ENCODE measurements at places on chromosomes 16 and 17. TPM values are rescaled to one million over a fixed set of nuclear protein-coding genes. Genes with fewer than 3 reads are reported as not detected.

DHX8 gene
- 78.8 TPM for total RNA-seq

SLC25A11 gene
- 73.0 TPM for total RNA-seq

- DNase-seq, result no peak
- no peaks in the 10 kb centered on the region for H3K27me3 ChIP-seq
- H3K4me1 ChIP-seq, result peaks cover 12% of the 10 kb centered on the region
- H3K36me3 ChIP-seq, result no peaks in the 10 kb centered on the region
These were observed 99.7 kb upstream of the RBL2 start for GRCh38 chr16:53334581-53334980.

MT1A gene
- total RNA-seq, result not detected

GRCh38 chr17:72937707-72938106 is 154.8 kb downstream of the SLC39A11 start:
- no peaks in the 10 kb centered on the region for H3K36me3 ChIP-seq
- H3K4me3 ChIP-seq, result no peak overlapping the region
- peak overlapping the region; percentile 77 for H3K27ac ChIP-seq
- DNase-seq, result no peak
- no peaks in the 10 kb centered on the region for H3K4me1 ChIP-seq

KRT20 gene
- not detected for total RNA-seq

DNA sequence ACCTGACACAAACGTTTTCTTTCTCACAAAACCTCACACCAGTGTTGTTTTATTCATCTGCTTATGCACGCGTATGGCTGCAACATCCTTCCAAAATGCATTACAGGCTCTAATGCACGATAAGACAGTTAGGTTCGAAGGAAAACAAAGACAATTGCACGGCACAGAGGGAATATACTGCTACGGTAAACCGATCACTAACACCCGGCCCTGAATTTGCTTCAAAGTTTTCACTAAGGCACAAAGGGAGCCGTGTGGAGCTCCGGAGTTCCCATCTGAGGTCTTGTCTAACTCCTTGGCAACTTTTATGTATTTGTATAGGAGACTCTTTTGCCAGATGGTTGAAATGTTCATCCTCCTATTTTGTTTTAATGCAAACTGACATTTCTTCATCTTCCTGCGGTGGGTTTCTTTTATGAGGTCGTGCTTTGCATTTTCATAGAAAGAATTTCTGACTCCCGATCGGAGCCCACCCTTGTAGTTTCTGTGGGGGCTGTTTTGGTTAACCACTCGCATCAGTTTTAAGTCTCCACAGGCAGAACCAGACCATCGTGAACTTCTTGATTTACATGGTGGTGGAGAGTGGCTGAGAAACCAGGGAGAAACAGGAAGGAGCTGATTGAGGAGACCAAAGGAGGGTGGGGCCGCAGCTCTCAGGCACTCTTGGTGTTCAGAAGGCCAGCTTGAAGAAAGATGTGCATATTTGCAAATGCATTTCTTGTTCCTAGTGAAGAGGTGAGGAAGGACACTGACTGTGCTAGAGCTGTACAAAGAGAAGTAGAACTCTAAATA is 516.8 kb downstream of the MAF start:
- DNase-seq, result no peak
- peak overlapping the region; percentile 54 for H3K27ac ChIP-seq
- peaks cover 18% of the 10 kb centered on the region for H3K4me1 ChIP-seq
- H3K4me3 ChIP-seq, result no peak overlapping the region
- peaks cover 5% of the 10 kb centered on the region for H3K27me3 ChIP-seq

DNA sequence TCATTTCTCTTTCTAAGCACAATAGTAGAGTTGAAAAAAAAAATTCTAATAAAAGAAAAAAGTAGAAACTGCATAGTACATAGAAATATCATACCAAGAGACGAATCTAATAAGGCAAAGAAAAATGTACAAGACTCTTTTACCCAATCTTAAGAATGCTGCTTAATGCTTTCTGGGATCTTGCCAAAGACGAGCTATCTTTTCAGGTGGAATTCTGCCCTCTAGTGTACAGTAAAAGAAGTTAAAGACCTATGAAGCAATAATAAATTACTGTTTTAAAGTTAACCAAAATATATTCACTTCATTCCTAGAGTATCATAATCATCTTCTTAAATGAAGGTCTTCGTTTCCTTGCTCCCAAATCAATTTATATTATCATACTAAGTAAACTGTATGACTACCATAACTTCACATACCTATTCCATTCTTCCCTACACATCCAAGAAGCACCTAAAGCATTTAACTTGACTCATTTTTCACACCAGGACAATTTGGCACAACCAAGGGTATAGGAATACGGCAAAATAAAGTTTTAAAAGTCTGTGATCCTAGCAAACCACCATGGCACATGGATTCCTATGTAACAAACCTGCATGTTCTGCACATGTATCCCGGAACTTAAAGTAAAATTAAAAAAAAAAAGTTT is 47.7 kb downstream of the CFDP1 start:
- peak; percentile 22 for DNase-seq
- peaks cover 13% of the 10 kb centered on the region for H3K4me1 ChIP-seq
- peaks cover 17% of the 10 kb centered on the region for H3K36me3 ChIP-seq
- no peak overlapping the region for H3K27ac ChIP-seq

GRCh38 chr16:1413684-1414531 is 596 bp downstream of the UNKL start:
- H3K4me1 ChIP-seq, result peaks cover 27% of the 10 kb centered on the region
- peaks cover 7% of the 10 kb centered on the region for H3K36me3 ChIP-seq
- H3K4me3 ChIP-seq, result peak overlapping the region; percentile 81
- no peaks in the 10 kb centered on the region for H3K27me3 ChIP-seq

KRT13 gene
- not detected for total RNA-seq

TAT gene
- not detected for total RNA-seq

DNA sequence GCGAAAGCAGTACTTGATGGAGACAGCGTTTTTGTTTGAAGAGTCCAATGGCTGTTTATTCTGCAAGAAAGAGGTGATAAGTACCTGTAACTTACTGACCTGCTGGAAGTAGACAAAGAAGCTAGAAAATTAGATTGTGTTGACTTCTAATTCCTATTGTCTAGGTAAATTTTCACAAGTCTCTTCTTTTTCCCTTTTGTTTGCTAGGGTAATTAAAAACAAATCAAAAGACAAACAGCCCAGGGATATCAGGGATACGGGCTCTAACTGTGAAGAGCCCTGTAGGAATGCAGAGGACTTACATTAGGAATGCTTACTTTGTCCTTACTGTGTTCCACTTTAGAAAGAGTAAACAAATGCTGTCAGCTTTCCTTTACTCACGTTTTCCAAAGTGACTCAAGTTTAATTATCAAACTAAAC is 7.0 kb downstream of the PSME3IP1 start:
- H3K4me1 ChIP-seq, result peaks cover 17% of the 10 kb centered on the region
- no peak for DNase-seq
- no peak overlapping the region for H3K4me3 ChIP-seq
- H3K36me3 ChIP-seq, result peaks cover under 1% of the 10 kb centered on the region

GRCh38 chr16:66487580-66488275 is 60.6 kb downstream of the BEAN1 start:
- no peak overlapping the region for H3K4me3 ChIP-seq
- no peaks in the 10 kb centered on the region for H3K27me3 ChIP-seq
- H3K27ac ChIP-seq, result no peak overlapping the region
- peaks cover 22% of the 10 kb centered on the region for H3K4me1 ChIP-seq
- H3K36me3 ChIP-seq, result no peaks in the 10 kb centered on the region

GRCh38 chr17:10290041-10290440 is 82.8 kb downstream of the MYH13 start:
- H3K4me3 ChIP-seq, result no peak overlapping the region
- H3K36me3 ChIP-seq, result no peaks in the 10 kb centered on the region
- peaks cover 8% of the 10 kb centered on the region for H3K27me3 ChIP-seq
- peaks cover 7% of the 10 kb centered on the region for H3K4me1 ChIP-seq

CCL15 gene
- total RNA-seq, result not detected

DNA sequence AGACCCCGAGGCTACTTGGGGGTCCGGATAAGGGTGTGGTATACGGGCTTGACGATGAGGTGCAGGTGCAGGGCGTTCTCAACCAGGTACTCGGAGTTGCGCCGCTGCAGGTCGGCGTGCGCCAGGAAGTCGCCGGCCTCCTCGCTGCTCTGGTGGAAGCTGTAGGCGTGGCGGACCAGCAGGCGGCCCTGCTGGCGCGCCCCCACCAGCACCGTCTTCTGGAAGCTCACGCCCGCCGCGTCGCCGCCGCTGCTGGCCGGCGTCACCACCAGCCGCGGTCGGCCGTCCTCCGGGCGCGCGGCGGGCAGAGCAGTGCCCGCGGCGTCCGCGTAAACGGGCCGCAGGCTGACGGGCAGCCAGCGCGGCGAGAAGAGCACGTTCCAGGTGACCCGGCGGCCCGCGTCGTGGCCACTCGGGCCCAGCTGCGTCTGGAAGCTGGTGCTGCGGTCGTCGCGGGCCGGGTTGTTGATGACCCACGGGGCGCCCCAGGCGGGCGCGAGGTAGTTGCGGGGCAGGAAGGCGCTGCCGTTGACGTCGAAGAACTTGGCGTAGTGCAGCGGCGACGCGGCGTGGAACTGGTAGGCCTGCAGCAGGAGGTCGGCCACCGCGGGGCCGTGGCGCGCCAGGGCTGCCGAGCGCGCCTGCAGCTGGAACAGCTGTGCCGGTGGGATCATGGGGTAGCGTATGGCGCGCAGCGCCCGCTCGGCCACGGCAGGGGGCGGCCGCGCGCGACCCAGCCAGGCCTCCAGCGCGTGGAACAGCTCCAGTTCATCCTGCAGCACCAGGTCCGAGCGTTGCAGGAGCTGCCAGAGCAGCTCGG is 4.8 kb downstream of the BTBD17 start:
- H3K27ac ChIP-seq, result no peak overlapping the region
- DNase-seq, result no peak
- H3K4me1 ChIP-seq, result peaks cover 2% of the 10 kb centered on the region

GRCh38 chr16:69239851-69240250 is 52.9 kb downstream of the SNTB2 start:
- no peaks in the 10 kb centered on the region for H3K36me3 ChIP-seq
- H3K27ac ChIP-seq, result no peak overlapping the region
- DNase-seq, result no peak
- H3K4me1 ChIP-seq, result no peaks in the 10 kb centered on the region
- H3K4me3 ChIP-seq, result no peak overlapping the region

DNA sequence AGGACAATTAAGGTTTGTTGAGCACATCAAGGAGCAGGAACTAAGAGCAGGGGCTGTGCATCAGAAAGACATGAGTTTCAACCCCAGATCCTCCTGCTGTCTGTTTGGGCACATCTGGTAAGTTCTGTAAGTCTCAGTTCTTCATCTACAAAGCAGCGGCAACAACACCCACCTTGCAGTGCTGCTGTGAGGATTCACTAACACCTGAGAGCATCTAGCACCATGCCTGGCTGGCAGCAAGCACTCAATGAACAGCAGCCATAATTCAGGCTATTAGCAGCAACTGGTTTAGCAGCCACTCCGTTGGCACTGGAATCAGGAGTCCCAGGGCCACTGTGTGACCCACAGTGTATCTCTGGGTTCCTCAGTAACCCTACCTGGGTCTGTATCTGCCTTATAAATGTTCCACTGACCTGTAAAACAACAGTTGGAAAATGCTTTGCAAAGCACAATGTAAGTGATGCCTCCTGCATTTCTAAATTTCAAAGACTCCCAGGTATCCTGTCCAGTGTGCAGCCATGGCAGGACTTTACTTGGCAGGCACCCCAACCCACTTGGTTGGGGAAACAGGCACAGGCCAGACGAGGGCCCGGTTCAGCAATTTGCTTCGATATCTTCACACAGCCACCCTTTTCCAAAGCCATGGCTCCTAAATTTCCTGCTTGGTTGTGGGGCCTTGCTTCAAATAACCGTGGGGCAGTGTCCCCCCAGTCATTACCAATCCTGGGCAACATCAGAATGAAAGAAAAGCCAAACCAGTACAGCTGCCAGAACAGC is 4.2 kb downstream of the ST3GAL2 start:
- H3K4me1 ChIP-seq, result peaks cover 61% of the 10 kb centered on the region
- DNase-seq, result no peak
- H3K27ac ChIP-seq, result no peak overlapping the region

BRICD5 gene
- total RNA-seq, result 17.4 TPM

IRX5 gene
- 0.17 TPM for total RNA-seq

DNA sequence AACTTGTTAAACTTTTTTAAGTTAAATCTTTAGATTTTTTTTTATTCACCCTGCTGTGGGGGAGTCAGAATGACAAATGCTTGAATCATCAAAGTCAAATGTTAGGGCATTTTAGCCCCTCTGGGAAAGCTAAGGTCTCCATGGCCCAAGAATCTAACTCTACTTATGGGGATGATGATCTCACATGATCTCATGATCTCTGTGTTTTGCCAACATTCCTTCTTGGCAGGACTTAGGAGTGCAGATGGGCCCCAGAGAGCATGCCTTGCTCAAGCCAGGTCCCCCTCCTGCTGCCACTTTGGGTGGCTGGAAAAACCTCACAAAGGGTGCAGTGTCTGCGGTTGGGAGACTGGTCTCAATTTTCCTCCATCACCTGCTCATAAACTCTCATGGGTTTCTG is 108.6 kb downstream of the PRKCB start:
- no peaks in the 10 kb centered on the region for H3K27me3 ChIP-seq
- H3K4me1 ChIP-seq, result peaks cover 26% of the 10 kb centered on the region
- H3K27ac ChIP-seq, result no peak overlapping the region

GRCh38 chr17:45914047-45914717 is 19.8 kb downstream of the MAPT start:
- H3K27me3 ChIP-seq, result peaks cover 13% of the 10 kb centered on the region
- no peak overlapping the region for H3K27ac ChIP-seq
- H3K36me3 ChIP-seq, result no peaks in the 10 kb centered on the region
- DNase-seq, result no peak
- H3K4me1 ChIP-seq, result no peaks in the 10 kb centered on the region
- no peak overlapping the region for H3K4me3 ChIP-seq

DNA sequence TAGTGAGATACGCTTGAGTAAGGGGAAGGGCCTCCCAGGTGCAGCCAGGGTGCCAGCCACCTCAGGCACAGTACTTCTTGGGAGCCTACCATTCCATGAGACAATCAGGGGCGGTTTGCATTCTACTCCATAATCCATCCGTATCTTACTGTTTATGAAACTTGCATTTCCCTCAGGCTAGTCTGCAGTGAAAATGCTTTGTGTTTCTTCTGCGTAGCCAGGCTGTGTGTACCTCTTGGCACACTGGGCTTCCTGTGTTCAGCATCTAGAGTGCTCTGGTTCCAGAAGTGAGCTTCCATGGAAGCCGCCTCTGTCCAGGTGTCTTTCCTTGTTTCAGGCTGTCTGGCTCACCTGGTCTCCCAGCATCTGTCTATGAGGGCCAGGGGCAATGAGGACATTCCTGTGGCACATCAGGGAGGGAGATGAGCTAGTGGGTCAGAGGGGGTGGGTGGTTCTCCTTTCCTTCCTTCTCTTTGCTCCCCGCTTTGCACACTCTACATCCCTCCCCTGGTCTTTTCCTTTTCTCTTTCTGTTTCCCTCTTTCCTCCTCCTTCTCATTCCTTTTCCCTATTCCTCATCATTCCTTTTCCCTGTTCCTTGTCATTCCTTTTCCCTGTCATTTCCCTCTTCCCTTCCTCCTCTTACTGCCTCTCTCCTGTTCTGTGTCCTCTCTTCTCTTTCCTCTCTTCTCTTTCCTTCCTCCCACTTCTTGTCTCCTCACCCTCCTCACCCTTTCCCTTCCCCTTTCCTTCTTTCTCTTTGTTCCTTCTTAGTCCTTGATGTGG is 386.5 kb downstream of the CPPED1 start:
- peaks cover 4% of the 10 kb centered on the region for H3K4me1 ChIP-seq
- H3K27ac ChIP-seq, result no peak overlapping the region
- no peak overlapping the region for H3K4me3 ChIP-seq

Measured in activated CD4-positive, alpha-beta T cell treated with anti-CD3 and anti-CD28 coated beads, Interleukin-2, amount 10 ng/mL, durations not matched to agents 7 days and 5 days (primary cell).